Sigmoid colon (tissue), 7 donors: ENCODE measurements at places on chromosomes 7 and 10. TPM values are rescaled to one million over a fixed set of nuclear protein-coding genes. Genes with fewer than 3 reads are reported as not detected.

DNA sequence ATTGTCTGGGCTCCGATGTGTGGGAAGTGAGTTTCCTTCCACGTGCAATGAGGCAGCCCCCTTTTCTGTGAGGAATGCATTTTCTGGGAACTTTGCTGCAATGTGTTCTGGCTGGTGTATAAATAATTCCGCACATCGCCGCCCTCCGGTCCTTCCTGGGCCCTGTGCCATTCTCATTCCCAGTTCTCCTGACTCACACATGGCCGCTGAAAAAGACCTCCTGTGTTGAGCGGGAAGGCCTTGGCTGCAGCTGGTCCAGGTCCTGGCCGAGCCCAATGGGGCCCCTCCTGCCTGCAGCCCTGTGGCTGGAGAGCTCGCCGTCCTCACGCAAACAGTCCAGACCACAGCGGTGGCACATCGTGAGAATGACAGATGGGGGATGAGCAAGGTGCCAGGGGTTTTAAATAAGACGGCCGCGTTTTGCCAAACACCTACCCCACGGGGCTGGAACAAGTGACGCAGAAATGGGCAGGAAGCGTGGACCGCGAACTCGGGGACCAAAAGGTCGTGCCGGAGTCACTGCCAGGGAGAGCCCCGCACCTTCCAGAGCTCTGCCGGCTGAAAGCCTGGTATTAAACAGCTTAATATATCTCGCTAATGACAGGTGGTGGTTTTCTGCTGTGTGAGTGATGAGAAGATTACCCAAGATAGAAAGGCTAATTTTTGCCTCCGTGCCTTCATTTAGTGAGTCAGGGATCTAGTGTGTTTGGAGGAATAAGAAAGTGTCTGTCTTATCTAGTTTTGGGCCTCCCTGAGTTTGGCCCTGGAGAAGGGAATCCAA is 37.0 kb downstream of the FAM20C start:
- H3K36me3 ChIP-seq = no peaks in the 10 kb centered on the region
- peak overlapping the region; percentile 97 for H3K27ac ChIP-seq
- peak overlapping the region; percentile 4 for H3K4me3 ChIP-seq

DNA sequence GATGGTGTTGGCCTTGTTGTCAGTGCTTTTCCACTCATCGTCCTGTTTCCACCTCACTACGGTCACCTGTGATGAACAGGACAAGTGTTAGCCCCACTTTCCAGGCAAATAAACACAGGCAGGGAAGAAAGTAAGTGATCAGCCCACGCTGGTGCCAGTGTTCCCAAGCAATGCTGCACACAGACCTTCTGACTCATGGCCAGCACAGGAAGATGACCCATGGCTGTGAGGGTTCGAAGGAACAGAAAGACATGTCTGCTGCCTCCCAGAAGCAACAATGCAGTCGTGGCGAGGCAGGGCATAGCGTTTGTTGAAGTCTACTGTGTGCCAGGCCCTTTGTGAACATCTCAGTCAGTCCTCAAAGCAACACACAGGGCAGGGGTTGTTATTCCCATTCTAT is 35.7 kb downstream of the SLC29A3 start:
- no peak overlapping the region for H3K27ac ChIP-seq
- no peaks in the 10 kb centered on the region for H3K27me3 ChIP-seq
- H3K4me3 ChIP-seq = no peak overlapping the region
- DNase-seq = no peak
- H3K36me3 ChIP-seq = peaks cover 7% of the 10 kb centered on the region

DNA sequence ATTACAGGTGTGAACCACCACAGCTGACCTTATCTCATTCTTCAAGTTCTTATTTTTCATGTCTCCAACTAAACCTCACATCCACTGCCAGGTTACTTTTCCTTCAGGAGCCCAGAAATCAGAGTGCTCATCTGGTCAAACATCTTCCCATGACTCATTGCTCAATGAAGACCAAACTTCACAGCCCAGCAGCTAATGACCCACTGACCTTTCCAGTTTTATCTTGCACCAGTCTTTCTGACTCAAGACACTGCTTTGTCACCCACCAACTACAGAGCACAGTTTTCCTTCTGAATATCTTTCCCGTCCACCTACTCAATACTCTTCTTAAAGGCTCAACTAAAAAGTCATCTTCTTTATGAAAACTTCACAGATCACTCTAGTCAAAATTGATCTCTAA is 245.1 kb downstream of the CHCHD3 start:
- H3K27me3 ChIP-seq = no peaks in the 10 kb centered on the region
- H3K27ac ChIP-seq = no peak overlapping the region
- no peak for DNase-seq
- H3K4me1 ChIP-seq = no peaks in the 10 kb centered on the region
- H3K4me3 ChIP-seq = no peak overlapping the region
- H3K36me3 ChIP-seq = no peaks in the 10 kb centered on the region

Gene STOX1
- 0.41 TPM for total RNA-seq

DNA sequence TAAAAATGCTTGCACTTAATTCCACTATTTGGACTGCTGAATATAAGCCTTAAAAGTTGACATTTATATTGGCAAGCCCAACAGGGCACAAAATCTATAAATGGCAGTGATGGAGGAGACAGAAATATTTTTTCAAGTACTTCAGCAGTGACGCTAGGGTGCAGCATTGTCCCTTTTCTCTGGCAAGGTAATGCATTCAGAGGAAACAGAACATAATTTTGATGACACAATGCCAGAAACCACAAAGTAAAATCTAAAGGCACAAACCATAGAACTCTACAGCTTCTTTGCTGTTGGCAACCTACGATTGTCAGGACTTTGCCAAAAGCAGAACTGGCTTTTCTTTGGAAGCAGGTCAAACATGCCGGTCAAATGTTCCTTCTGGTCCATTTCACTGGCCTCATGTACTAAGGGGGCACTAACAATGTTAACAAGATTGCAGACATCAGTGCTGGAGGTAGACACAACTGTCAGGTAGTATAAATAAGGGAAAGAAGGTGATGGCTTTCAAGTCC is 30.9 kb upstream of the FAM133B start:
- DNase-seq = peak; percentile 73
- no peaks in the 10 kb centered on the region for H3K27me3 ChIP-seq
- H3K27ac ChIP-seq = peak overlapping the region; percentile 48
- no peaks in the 10 kb centered on the region for H3K36me3 ChIP-seq
- no peak overlapping the region for H3K4me3 ChIP-seq

Gene DDC
- not detected for total RNA-seq

- peak overlapping the region; percentile 71 for H3K27ac ChIP-seq
- H3K4me3 ChIP-seq = peak overlapping the region; percentile 6
- H3K36me3 ChIP-seq = no peaks in the 10 kb centered on the region
- DNase-seq = no peak
- H3K27me3 ChIP-seq = no peaks in the 10 kb centered on the region
These were observed 296.1 kb upstream of the SEMA3A start for GRCh38 chr7:84490661-84491060.

- peaks cover 7% of the 10 kb centered on the region for H3K27me3 ChIP-seq
- no peak overlapping the region for H3K4me3 ChIP-seq
- no peaks in the 10 kb centered on the region for H3K36me3 ChIP-seq
- H3K27ac ChIP-seq = no peak overlapping the region
- DNase-seq = no peak
These were observed 6.2 kb upstream of the DMBT1 start for GRCh38 chr10:122554131-122555036.

DNA sequence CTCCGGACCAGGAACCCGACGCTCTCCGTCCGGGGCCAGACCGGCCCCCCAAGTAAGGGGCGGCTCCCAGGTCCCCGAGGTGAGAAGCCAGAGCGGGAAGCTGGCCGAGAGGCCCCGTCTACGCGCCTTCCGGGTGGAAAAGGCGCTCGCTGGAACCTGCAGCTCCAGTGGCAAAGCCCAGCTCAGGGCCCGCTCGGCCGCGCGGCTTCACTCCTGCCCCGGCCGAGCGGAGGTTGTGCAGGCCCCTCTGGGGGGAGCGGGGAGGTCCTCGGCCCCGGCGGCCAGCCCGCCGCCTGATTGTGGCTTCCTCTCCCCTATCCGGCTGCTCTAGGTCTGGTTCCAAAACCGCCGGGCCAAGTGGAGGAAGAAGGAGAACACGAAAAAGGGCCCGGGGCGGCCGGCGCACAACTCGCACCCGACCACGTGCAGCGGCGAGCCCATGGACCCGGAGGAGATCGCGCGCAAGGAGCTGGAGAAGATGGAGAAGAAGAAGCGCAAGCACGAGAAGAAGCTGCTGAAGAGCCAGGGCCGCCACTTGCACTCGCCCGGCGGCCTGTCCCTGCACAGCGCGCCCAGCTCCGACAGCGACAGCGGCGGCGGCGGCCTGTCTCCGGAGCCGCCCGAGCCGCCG is 2.9 kb downstream of the UNCX start:
- peaks cover 97% of the 10 kb centered on the region for H3K27me3 ChIP-seq
- no peak overlapping the region for H3K27ac ChIP-seq
- peaks cover 34% of the 10 kb centered on the region for H3K4me1 ChIP-seq
- H3K4me3 ChIP-seq = no peak overlapping the region
- no peak for DNase-seq

DNA sequence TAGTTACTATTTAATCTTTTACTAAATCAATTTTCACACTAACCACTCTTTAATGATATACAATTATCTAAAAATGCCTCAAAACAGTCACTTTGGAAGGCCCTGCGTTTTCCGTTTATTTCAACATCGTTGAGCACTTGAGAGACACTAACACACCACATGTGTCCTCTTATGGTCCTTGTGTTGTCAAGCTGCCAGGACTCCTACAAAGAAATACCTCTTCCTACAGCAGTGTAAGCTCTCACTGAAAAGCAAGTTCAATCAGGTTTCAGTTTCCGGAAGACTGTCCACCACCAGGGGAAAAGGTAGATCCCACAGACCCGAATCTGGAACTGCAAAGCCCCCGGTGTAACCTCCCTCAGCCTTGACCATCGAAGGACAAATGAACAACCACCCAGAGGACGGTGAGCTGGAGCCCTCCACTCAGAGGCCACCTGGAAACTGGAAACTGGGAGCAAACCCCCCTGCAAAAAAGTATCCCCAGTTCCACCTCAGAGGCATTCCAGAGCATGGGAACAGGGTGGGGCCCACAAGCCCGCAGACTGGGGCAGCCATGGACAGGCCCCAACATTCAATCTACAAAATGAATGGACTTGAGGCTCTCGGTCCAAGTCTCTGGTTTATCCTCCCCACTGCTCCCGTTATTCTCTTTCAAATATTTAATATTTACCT is 37.6 kb downstream of the KCNH2 start:
- H3K4me1 ChIP-seq = peaks cover 42% of the 10 kb centered on the region
- DNase-seq = peak; percentile 24
- no peak overlapping the region for H3K27ac ChIP-seq
- H3K36me3 ChIP-seq = no peaks in the 10 kb centered on the region
- no peaks in the 10 kb centered on the region for H3K27me3 ChIP-seq
- no peak overlapping the region for H3K4me3 ChIP-seq
